Activated CD4-positive, alpha-beta memory T cell treated with anti-CD3 and anti-CD28 coated beads for 36 hours (primary cell): ENCODE measurements at places on chromosomes 4 and X. TPM values are rescaled to one million over a fixed set of nuclear protein-coding genes. Genes with fewer than 3 reads are reported as not detected.

Gene QRFPR
- not detected for total RNA-seq

Gene INTU
- total RNA-seq, result 0.48 TPM

Gene TRIM60
- total RNA-seq, result not detected

Gene GLUD2
- 1.3 TPM for total RNA-seq

Gene AGA
- 22.5 TPM for total RNA-seq

Gene GRK4
- total RNA-seq, result 3.0 TPM

DNA sequence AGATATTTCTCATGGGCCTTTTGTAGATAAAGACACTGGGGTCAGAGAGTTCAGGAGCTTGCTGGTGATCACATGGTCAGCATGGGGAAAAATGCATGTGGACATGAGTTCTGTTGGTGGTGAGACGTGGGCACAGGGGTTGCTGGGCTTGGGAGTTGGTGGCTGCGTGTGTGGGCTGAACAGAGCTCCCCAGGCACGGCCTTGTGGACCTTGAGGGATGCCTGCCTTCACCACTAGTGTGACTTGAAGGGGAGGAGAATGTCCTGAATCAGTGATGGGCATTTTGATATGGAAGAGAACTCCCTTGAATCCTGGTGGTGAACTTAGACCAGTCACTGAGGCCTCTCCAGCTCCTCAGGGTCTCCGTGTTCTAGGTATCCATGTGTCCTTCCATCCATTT, 8.9 kb downstream of the CD99 start:
- no peak for DNase-seq

- peak; percentile 45 for DNase-seq
Measured at GRCh38 chrX:154738011-154738738, 12.7 kb downstream of the GAB3 start.

DNA sequence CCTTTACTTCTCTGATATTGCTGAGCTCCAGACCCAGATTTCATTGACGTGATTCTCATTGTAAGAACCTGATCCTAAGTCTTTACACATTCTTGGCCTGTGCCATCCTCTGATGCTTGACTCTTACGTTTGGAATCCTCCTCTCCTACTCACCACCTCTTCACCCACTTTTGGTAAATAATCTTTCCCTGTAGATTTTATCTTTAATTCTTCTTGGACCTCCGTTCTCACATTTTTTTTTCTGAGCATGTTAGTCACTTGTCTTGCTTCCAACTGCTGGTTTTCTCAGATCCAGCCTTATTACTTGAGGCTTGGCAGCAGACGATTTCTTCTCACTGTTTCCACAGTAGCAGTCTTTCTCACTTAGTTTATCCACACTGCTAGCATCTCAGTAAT, 12.4 kb upstream of the SH3RF1 start:
- no peak for DNase-seq

GRCh38 chrX:136616987-136617685, 30.8 kb upstream of the CD40LG start:
- DNase-seq, result peak; percentile 40

DNA sequence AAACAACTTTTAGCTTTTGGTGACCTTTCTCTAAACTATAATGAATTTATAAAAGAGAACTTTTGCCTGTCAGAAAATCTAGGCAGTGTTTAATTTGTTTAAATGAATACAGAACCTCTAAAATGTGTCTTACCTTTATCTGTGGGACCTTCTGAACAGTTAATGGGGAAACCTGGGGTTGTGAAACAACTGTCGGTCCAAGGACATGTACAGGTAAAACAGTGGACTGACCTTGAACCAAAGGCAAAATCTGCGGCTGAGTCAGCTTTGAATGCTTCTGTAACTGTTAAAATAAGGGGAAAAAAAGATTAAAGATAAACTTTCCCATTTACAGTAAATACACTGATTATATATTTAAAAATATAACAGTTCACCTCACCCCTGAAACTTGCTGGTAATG, 65.1 kb downstream of the WNK3 start:
- DNase-seq, result no peak

- no peak for DNase-seq
Measured at GRCh38 chr4:4781936-4782707, 77.3 kb upstream of the MSX1 start.

DNA sequence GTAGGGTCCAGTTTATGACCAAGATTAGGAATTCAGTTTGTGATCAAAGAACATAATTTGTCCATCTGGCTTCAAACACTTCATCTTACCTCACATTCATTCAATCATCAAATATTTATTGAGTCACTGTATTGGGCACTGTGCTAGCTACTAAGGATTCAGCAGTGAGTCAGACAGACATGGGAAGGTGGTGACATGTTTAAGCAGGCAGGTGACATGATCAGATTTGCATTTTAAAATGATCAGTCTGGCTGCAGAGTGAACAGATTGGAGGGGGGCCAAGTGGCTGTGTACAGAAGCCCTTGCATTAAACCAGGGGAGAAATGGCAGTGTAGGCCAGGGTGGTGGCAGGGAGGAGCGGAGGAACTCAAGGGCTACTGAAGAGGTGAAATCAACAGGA, 25.1 kb upstream of the APLN start:
- DNase-seq, result no peak

DNA sequence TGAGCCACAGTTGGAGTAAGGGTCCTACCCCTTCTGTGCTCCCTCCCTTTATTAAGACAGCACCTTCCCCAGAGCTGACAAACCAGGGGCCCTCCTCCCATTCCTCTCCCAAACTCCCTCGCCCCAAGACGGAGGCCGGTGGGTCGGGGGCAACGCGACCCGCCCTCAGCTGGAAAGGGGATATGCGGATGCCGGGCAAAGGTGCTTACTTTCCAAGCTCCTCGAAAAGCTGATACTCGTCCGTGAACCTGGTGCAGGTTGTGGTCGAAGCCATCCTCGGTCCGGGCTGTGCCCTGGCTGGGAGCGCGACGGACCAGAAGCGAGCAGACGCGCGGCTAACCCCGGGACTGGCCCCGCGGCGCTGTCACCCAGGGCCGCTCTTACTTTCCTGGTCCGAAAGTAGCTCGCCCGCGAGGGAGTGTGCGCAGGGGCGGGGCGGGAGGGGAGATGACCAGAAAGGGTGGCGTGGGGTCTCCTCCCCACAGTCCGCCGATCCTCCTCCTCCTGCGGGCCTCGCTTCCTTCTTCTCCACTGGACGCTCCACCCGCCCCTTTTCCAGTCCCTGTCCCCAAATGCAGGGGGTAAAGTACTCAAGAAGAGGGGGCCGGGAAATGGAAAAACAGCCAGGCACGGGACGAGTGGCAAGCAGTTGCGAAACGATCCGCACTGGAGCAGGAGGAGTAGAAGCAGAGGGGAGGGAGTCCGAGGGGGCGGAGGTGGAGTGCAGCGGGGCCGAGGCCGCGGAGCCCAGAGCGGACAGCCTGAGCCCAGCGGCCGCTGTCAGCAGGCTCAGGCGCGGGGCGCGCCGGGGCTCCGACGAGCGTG, 531 bp downstream of the CAMK2D start:
- peak; percentile 69 for DNase-seq

- DNase-seq, result no peak
Measured at GRCh38 chrX:57952320-57952678, 42.0 kb upstream of the ZXDA start.
